Activated CD4-positive, alpha-beta T cell treated with anti-CD3 and anti-CD28 coated beads, Interleukin-2, Interleukin-6, amounts not matched to agents 100 ng/mL and 50 ng/mL, durations not matched to agents 16 hours and 8 hours (primary cell): ENCODE measurements at places on chromosomes 1 and 21.

DNA sequence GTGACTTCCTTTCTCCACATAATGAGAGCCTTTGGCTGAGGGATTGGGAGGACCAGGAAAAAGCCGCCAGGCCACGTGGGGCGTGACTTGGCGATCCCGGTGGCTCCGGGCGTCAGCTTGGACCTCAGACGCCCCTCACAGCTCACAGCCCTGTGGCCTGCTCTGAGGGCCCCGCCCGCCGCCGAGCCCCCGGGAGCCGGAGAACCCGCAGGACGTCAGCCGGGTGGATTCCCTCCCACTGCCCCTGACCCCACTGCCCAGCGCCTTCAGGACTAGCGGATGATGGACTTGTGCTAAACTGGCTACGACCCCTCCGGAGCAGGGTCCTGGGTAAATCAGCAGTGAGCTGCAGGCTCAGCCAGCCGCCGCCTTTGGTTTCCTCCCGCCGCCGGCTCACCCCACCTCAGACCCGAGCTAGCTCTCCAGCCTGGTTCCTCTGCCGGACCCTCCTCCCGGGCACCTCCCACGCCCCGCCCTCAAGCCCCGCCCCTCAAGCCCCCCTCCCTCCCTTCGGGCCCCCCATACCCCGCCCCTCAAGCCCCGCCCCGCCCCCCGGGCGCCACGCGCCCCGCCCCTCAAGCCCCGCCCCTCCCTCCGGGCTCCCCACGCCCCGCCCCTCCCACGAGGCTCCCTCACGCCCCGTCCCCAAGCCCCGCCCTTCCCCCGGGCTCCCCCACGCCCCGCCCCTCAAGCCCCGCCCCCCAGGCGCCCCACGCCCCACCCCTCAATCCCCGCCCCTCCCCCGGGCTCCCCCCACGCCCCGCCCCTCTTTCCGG, 10.0 kb upstream of the FAAP20 start:
- DNase-seq: no peak

GRCh38 chr1:168000656-168001055, 63.8 kb upstream of the MPC2 start:
- no peak for DNase-seq

- no peak for DNase-seq
Measured at GRCh38 chr1:223486366-223486765, 93.2 kb downstream of the CCDC185 start.

DNA sequence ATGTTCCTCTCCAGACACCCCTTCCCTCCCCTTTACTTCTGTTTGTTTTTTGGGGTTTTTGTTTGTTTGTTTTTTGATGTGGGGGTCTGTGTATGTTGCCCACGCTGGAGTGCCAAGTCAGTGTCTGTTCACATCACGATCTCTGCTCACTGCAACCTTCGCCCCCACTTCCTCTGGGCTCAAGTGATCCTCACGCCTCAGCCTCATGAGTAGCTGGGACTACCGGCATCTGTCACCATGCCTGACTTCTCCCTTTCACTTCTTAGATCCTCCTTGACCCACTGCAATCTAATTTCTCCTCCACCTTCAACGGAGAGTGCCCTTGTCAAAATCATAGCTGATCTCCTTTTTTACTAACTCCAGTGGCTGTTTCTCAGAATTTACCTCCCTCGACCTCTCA, 100.7 kb upstream of the KIF26B start:
- no peak for DNase-seq

DNA sequence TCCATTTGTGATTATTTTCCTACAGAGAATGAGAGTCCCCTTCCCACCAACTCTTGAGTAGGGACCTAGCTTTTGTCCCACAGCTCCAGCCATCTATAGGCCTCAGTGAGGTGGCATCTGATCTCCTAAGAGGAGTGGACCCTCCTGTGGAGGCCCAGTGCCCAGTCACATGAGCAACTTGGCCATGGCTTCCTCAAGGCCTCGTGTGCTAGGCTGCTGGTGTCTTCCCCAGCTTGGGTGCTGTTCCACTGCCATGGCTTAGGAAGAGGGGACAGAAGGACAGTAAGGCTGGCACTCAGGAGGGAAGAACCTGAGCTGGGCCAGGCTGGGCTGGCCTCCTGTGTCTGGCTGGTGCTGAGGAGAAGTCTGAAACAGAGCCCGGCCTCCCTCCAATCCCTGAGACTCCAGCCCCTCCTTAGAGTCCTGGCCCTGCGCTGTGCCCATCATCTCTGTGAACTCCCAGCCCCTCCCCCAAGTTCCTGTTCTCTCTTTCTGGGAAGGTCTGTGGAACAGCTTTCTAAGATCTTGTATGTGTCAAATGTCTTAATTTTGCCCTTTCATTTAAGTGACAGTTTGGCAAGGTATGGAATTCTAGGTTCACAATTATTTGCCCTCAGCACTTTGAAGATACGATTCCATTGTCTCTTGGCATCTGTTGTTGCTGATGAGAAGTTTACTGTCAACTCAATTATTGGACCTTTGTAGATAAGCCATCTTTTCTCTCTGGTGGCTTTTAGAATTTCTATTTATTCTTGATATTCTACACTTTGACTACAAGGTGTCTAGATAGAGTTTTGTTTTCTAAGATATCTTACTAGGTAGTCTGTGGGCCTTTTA, 7.1 kb upstream of the KCNQ4 start:
- DNase-seq: no peak

- no peak for DNase-seq
Measured at GRCh38 chr21:29453511-29453910, 154.8 kb downstream of the BACH1 start.

DNA sequence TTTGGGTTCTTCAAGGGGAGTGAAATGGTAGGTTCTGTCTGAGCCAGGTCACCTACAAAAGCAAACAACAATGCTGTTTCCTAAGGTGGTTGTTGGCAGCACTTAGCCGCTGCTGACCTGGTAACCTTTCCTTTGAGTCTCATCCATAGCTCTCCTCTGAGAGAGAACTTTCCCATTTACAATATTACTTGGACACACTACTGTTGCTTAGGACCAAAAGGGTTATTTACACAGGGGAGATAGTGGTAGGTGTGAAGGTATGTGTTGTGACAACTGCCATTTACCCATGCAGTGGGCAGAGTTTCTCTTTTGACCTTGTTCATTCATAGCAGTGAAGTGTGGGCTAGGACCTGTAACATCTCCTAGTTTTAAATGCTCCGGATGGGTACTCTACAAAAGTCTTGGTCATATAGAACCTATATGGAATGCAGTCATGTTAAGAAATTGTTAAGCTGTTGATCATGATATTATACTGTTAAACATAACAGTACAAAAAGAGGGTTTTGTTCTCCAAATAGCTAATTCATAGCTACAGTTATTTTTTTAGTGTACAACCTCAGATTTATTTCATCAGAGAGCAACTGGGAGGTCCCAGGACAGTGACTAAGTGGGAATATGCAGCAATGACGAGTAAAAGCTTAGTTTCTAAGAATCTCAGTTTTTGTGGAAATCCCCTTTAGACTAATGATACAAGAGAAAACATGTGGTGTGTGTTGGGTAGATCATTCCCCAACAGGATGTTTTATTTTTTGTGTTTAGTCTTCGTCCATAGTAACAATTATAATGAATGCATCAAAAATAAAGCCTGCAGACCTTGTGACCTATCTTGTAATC, 219.7 kb downstream of the NFIA start:
- peak; percentile 80 for DNase-seq

DNA sequence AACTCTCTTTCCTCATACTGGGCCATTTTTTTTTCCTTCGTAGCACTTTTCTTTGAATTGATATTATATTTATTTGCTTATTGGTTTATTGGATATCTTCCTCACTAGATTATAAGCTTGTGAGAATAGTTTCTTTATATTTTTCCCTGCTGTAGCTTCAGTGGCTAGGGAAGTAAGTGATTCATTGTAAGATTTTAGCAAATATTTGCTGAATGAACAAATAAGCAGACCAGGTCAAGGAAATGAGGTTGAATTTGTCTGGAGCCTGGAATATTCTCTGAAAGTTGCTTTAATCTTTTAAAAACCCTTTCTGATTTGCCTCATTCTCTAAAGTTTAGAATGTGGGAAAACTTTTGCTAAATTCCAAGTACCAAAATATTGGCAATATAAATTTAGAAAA, 80.2 kb downstream of the RABGAP1L start:
- DNase-seq: no peak
